ENCODE measurements at places on chromosomes 12 and 14.

DNA sequence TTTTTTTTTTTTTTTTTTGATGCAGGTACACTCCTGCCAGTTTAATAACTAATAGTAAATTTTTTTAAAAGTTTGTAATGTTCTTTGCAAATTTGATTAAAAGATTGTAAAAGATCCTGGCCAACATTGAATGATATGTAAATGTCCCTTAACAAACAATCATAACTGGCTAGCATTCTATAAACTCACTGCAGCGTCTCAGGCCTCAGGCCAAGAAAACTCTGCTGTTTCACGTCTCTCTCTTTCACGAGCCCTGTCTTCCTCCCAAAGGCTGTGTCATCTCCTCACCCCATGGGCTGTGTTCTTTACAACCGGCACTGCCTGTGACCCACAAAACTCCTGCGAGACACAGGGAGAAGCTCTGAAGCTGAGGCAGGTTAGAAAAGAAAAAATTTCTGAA, 103.3 kb downstream of the NUAK1 start:
- DNase-seq, result no peak

DNA sequence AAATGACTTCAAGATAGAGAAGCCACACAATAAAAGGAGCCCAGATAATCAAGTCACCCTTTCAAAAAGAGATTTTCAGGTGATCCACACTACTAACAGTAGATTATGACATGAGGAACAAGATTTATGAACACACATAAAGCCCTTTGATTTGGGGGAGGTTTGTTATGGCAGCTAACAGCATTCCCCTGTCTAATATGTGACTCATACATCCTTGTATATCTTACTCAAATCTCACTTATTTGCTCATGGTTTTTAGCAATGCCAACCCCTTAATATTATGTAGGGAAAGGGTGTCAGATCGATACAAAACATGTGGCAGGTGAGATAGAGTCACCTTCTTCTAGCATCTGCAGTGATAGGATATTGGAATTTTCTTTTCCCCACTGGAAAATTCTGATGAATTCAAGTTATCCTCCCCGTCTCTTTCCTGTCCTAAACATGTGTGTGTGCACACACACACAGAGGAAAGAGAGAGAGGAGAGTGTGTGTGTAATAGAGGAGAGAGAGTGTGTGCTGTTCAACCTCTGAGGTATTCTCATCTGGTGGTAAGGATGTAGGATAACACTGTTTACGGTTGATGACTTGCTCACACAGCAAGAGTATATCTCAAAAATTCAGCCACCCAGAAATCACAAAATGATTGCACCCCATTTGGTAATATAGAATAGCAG, 319.9 kb downstream of the KCNC2 start:
- DNase-seq, result no peak

GRCh38 chr14:90518941-90519256, 122.1 kb downstream of the CALM1 start:
- DNase-seq, result no peak

GRCh38 chr14:105039458-105040205, 18.7 kb upstream of the CDCA4 start:
- DNase-seq, result no peak

DNA sequence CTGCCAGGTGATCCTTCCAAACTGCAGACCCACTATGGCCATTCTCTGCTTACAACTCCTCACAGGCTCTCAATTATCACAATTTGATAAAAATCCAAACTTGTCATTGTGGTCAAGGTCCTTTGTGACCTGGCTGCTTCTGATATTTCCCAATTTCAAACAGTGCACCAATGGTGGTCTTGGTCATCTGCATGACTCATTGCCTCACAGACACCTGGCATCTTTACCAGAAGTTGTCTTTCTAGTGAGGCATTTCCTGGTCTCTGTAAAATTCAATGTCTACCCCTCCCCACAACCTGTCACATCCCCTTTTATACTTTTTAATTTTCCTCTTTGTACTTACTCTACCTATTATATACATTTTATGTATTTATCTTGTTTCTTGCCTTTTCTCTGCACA, 17.8 kb upstream of the PAPOLA start:
- no peak for DNase-seq

DNA sequence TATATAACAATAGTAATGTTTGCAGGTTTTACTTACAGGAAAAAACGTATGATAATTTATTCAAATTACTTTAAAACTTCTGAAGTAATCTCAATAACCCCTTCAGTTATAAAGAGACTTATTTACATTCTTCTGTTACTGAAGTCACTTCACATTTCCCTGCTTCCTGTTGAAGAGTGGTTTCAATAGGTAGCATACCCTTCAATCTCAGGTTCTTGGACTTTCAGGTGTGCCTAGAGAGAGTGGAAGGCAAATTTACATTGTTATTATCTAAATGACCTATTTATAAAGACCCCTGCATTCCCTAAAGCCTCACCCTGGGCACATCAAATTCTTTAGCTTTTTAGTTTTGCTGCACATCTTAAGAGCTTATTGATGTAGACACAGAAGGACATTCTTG, 137.6 kb upstream of the AEBP2 start:
- DNase-seq, result no peak
